ENCODE measurements at places on chromosomes 6 and 20. TPM values are rescaled to one million over a fixed set of nuclear protein-coding genes. Genes with fewer than 3 reads are reported as not detected.

The MEI4 gene
- total RNA-seq = 1.1 TPM

DNA sequence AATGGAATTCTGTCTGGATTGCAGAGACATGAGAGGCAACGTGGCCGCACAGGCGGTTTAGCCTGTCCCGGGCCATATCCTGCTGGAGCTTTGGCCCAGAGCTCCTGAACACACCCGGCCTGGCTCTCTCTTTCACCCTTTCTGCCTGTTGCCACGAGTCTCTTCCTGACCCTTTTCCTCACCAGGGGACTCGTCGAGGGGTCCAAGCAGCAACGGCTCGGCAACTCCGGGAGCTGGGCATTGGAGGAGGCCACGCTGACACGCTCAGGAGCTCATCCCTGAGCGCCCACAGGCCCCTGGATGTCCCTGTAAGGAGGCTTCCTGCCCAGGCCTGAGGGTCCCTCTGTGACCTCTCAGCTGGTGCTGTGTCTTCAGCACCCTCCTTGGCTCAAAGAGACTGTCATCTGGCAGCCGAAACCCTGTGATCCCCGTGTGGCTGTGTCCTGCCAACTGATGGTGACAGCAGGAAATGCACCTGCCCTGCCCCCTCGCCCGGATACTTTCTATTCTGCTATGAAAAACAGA, 103.8 kb downstream of the RNASET2 start:
- no peak overlapping the region for H3K4me3 ChIP-seq
- no peaks in the 10 kb centered on the region for H3K36me3 ChIP-seq
- H3K27me3 ChIP-seq = peaks cover 3% of the 10 kb centered on the region
- H3K4me1 ChIP-seq = peaks cover 5% of the 10 kb centered on the region

- H3K27ac ChIP-seq = peak overlapping the region; percentile 18
- DNase-seq = no peak
- H3K4me3 ChIP-seq = no peak overlapping the region
- peaks cover 7% of the 10 kb centered on the region for H3K4me1 ChIP-seq
- H3K27me3 ChIP-seq = peaks cover 3% of the 10 kb centered on the region
Measured at GRCh38 chr6:34526241-34526972, 29.7 kb downstream of the SPDEF start.

- H3K36me3 ChIP-seq = no peaks in the 10 kb centered on the region
- peak overlapping the region; percentile 81 for H3K4me3 ChIP-seq
- peak overlapping the region; percentile 8 for H3K27ac ChIP-seq
- peaks cover 91% of the 10 kb centered on the region for H3K27me3 ChIP-seq
Measured at GRCh38 chr6:6008089-6008647, 1.4 kb upstream of the NRN1 start.

GRCh38 chr6:12363651-12364381, 73.7 kb downstream of the EDN1 start:
- H3K27me3 ChIP-seq = no peaks in the 10 kb centered on the region
- no peak for DNase-seq
- H3K36me3 ChIP-seq = no peaks in the 10 kb centered on the region
- H3K4me3 ChIP-seq = peak overlapping the region; percentile 16
- peak overlapping the region; percentile 71 for H3K27ac ChIP-seq
- peaks cover 9% of the 10 kb centered on the region for H3K4me1 ChIP-seq

Measured in type B pancreatic cell (in vitro differentiated cells).